ENCODE measurements at places on chromosomes 1 and 21. TPM values are rescaled to one million over a fixed set of nuclear protein-coding genes. Genes with fewer than 3 reads are reported as not detected.

Gene NPHS2
- 384 TPM for polyA plus RNA-seq

Gene RSPO1
- polyA plus RNA-seq: 7.5 TPM

Gene MPL
- polyA plus RNA-seq: 0.84 TPM

Gene SPRR2F
- polyA plus RNA-seq: not detected

Gene ACTA1
- polyA plus RNA-seq: 3.0 TPM

Data from left renal cortex interstitium (tissue), 4 donors.